Activated CD4-positive, alpha-beta T cell treated with anti-CD3 and anti-CD28 coated beads, Interleukin-10, Interleukin-2, amounts not matched to agents 100 ng/mL and 50 ng/mL, durations not matched to agents 16 hours and 8 hours (primary cell): ENCODE measurements at places on chromosomes 12 and 14.
A peak's percentile ranks its signal among the peaks of the same experiment; 100 is the strongest.

GRCh38 chr12:80201908-80202307 is 102.6 kb downstream of the OTOGL start:
- no peak for DNase-seq

DNA sequence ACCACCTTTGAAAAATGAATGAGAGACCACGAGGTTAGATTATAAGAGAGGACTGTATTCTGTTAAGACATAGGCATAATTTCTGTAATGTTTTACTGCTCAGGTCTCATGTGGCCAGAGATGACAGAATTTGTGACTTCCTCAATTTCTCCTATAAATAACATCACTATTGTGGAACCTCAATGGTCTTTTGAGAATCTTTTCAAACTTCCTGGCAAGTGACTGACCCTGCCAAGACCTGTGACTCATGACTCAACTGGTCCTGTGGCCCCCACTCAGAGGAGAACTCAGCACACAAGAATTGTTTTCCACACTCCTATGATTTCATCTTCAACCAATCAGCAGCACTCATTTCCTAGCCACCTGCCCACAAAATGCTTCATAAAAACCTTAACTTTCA is 508.2 kb upstream of the ATP2B1 start:
- peak; percentile 2 for DNase-seq

DNA sequence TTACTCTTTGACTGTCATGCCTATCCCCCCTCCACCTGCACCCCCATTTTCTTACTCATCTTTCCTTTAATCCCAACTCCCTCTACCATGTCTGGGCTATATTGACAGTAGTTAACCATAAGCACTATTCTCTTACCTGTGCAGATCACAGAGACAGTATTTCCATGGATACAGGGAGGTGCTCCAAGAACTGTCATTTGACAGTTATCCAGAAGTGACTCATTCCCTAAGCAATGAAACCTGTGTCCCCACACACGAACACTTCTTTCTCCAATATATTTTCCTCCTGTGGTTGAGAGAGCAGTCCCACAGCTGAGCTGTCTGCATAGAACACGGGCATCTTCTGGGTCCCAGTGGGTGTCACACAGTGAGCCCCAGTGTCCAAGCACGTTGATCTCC is 68.8 kb downstream of the CD163L1 start:
- DNase-seq: no peak

DNA sequence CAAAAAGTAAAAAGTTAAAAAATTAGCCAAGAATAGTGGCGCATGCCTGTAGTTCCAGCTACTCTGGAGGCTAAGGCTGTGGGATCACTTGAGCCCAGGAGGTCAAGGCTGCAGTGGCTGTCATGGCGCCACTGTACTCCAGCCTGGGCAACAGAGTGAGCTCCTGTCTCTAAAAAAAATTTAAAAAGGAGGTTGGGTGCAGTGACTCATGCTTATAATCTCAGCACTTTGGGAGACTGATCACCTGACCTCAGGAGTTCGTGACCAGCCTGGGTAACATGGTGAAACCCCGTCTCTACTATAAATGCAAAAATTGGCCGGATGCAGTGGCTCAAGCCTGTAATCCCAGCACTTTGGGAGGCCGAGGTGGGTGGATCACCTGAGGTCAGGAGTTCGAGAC is 8.2 kb upstream of the YLPM1 start:
- DNase-seq: no peak

DNA sequence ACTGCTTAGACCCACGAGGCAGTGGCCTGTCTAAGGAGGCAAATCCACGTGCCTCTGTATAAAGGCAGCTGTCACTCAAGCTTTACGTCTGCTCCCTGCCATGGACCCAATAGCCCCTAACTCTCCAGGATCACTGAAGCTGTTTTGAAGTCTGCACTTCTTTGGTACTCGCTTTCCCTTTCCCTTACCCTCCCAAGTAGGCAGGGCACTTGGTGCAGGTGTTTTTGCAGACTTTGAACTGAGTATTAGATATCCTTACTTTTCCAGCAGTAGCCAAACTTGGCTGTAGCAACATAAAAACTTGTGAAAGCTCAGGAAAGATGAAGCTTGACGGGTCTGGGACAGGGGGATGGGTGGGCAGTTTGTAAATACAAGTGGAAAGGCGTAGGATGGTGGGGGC is 17.8 kb upstream of the OR6S1 start:
- no peak for DNase-seq

- no peak for DNase-seq
Measured at GRCh38 chr12:111616177-111616623, 17.1 kb upstream of the ATXN2 start.

- peak; percentile 62 for DNase-seq
Measured at GRCh38 chr14:22047115-22047514, 373.5 kb upstream of the OR4E1 start.

- DNase-seq: no peak
Measured at GRCh38 chr14:69204753-69205152, 13.5 kb downstream of the EXD2 start.

GRCh38 chr12:17577405-17577804 is 512.6 kb downstream of the RERGL start:
- DNase-seq: no peak

DNA sequence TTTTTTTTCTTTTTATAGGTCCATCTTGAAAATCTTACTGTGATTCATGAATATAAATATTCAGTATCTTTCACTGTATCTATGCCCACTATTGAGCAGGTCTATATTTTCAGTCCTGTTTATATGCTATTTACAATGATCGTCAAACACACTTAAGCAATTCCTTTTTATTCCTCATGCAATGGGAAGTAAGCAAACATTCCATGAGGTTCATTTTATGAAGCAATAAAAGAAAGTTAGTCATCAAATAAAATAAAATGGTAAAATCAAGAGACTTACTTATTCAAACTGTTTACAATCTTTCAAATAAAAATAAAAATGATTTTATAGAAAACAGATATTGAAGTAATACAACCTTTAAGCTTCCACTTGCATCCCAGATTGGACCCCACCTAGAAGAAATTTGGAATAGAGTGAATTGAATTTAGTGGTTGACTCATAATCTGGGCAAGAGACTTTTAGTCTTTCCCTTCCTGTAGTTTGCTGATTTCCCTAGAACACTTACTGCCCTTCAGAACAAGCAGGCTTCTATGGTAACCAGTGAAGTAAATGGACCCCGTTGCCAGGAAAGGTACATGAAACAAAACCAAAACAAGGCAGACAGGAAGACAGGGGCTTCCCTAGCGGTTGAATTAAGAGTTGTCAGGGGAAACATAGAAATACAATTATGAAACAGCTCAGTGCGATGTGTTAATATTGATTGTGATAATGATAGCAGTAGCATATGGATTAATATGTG is 241.0 kb upstream of the ATP2B1 start:
- peak; percentile 90 for DNase-seq

DNA sequence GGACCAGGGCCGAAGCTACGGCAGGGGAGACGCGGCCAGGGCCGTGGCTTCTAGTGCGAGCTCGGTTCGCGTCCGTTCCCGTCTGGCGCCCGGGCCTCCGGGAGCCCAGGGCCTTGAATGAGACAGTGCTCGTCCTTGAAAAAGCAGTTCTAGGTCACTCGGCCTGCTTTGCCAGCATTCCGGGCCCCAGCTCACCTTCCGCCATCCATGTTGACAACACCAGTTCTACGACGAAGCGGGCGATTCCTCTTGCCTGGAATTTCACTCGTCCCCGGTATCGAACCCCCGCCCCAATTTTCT is 4.5 kb downstream of the OR10AD1 start:
- peak; percentile 34 for DNase-seq

GRCh38 chr12:101823891-101824290 is 6.9 kb downstream of the GNPTAB start:
- DNase-seq: peak; percentile 89

DNA sequence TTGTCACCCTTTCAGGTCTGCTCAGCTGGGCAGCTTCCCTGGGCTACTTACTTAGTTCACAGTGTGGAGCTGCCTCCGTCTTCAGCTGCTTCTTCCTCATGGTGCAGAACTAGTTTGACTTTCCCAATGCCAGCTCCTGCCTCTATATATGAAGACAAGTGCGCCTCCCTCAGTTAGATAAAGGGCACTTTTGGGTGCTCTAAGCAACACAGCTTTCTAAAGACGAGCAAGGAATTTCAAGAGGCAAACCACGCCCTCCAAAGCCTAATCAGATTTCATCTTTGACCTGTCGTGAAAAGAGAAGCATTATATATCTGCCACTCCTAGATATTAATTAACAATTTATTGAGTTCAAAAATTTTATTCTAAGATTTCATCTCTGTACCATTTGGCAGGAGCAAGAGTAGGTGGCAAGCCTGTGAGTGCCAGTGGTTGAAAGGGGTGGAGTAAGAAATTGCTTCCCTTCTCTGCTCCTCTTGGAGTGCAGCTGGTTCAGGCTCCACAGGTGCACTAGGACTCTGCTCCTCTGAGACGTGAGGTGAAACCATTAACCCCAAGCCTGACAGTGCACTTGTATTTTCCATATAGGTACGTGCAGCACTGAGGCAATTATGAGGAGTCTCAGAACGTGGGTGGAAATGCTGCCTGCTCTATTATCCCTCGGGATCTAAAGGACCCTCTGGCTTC is 2.1 kb upstream of the SLC11A2 start:
- DNase-seq: peak; percentile 64

- no peak for DNase-seq
Measured at GRCh38 chr14:91256661-91257060, 12.2 kb upstream of the GPR68 start.

DNA sequence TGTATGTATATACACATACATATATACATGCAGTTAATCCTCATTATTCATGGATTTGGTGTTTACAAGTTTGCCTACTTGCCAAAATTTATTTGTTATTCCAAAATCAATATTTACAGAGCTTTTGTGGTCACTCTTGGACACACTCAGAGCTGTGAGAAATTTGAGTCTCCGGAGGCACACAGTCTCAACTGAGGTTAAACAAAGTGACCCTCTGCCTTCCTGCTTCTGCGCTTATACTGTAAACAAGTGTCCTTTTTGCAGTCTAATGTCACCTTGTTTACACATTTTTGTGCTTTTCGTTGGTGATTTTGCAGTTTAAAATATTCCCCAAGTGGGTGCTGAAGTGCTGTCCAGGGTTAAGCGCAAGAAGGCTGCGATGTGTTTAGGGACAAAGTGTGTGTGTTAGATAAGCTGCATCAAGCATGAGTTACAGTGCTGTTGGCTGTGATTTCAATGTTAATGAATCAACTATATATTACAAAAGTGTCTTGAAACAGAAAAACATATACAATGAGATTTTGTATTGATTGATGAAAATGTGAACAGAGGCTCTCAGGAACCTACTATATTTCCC is 13.1 kb upstream of the LTA4H start:
- no peak for DNase-seq

DNA sequence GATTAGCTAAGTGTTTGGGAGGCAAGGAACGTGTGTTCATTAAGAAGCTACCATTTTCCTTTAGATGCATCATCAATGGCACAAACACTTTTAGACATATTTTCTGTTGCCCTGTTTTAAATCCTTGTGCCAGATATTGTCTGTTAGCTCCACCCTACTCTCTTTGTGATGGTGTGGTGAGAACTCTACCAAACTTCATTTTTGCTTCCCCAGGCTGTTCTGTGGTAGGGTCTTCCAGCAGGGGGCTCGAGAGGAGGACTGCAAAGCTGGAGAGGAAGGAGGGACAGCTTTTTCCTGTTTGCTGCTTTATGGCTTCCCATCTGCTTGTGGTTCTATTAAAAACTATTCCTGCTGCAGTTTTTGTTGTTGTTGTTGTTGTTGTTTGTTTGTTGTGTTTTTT is 23.8 kb upstream of the STRAP start:
- no peak for DNase-seq

DNA sequence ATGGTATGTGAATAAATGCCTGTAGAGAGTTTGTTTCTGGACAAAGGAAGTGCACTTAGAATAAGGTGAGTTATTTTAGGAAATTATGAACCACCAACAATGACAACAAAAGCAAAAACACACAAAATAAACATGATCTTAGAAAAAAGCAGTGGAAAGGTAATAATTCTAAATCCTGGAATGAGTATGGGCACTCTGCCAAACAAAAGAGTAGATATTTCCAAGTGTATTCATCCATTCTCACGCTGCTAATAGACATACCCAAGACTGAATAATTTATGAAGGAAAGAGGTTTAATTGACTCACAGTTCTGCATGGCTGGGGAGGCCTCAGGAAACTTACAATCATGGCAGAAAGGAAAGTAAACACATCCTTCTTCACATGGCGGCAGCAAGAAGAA is 269.3 kb upstream of the NPAS3 start:
- DNase-seq: no peak

- DNase-seq: peak; percentile 51
Measured at GRCh38 chr12:107670999-107671643, 14.5 kb upstream of the PWP1 start.

GRCh38 chr14:68686205-68686465 is 106.7 kb downstream of the ZFP36L1 start:
- no peak for DNase-seq

GRCh38 chr12:94686834-94687628 is 36.7 kb upstream of the TMCC3 start:
- DNase-seq: no peak

- DNase-seq: no peak
Measured at GRCh38 chr14:104941508-104942365, 17.1 kb downstream of the PLD4 start.

GRCh38 chr12:26621932-26622331 is 211.1 kb downstream of the ITPR2 start:
- no peak for DNase-seq
